ENCODE measurements at places on chromosomes 3 and 15.

DNA sequence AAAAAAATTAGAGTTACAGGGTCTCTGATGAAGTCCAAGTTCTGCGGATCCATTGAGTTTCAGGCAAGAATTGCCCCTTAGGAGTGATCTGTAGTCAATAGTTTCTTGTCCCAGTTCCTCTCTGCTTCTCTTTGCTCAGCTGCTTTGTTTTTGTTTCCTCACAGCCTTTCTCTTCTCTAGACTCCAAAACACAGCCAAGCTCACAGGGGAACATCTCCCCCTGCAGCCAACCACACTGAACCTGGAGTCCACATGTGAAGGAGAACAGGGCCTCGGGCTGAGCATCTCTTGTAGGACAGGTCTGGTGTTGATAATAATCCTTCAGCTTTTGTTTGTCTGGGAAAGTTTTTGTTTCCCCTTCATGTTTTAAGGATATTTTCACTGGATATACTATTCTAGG is 202.6 kb upstream of the ATP10A start:
- DNase-seq: no peak

GRCh38 chr3:29537889-29538609 is 257.2 kb downstream of the RBMS3 start:
- no peak for DNase-seq

DNA sequence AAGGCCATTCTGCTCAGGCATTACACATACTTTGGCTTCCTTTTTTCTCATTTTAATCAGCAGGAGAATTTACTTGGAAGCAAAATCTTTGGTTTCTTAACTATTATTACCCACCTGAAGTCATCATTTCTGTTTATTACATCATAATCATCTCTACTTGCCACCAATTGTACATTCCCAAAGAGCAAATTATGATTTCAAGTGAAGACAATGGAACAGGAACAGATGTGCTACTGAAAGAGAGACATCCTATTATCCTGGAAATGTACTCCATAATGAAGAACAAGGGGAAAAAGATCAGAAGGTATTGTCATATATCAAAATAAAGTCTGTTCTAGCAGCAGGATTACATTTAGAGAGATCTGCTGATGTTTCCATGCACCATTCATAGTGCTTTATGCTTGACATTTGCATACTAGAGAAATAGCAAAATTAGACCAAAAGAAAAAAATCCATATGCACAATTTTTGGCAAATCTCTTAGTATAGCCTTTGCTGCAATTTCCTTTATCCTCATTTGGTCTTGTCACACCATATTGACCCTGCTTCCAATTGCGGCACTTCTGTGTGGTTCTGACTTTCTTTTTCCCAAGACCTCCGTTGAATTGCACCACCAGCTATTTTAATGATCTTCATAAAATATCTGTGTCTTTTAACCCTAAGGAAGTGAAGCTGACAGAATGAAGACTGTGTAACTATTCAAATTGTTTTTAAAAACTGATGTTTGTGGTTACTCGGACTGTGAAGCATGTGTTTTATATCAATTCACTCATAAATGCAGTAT is 683.8 kb downstream of the ZNF385D start:
- no peak for DNase-seq

GRCh38 chr3:106794442-106794841 is 582.8 kb upstream of the CCDC54 start:
- DNase-seq: no peak

DNA sequence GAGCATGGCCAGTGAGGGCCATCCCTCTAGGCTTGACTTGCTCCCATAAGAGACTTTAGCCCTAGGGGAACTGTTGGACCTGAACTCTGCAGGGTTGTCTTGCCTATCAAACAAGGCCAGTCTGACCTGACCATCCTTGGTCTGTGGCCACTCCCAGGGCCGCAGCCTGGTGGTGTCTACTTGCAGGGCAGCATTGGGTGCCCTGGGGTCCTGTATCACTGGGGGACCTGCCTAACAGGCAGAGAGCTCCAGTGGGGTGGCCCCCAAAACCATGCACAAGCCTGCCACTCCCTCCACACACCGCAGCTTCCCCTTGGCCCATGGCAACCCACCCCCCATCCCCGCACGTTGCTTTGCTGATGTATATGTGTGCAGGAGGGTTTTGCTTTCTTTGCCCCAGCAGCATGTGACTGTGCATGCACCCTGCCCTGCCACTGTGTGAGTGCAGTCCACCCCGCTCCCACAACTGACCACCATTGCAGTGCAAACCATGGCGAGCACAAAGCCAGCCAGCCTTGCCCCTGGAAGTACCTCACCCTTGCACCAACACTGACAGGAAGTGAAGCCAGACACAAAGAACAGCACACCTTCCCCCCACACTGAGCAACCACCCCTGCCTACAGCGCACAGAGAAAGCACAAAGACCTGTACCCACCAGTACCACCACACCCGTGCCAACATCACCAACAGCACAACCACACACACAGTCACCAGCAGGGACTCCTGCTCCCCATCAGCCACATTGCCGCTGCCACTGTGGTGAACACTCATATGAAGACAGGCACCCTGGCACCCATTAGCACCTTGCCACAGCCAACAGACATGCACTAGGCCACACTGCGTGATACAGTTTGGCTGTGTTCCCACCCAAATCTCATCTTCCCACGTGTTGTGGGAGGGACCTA is 88.8 kb downstream of the SENP7 start:
- DNase-seq: no peak

- no peak for DNase-seq
These were observed 7.7 kb downstream of the PLD1 start for GRCh38 chr3:171802590-171802956.

DNA sequence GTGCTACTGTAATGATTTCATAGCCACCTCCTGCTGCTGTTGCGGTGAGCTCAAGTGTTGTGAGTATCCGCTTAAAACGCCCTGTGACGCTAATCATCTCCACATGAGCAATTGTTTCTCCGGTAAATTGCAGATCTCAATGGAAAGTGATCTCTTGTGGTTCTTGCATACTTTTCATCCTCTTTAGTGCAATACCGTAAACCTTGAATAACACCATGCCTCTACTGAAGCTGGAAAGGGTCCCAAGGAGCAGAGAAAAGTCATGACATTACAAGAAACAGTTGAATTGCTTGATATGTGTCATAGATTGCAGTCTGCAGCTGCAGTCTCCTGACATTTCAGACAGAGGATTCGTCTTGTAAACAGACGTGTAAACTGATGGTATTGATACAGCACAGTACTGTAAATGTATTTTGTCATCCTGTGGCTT is 6.0 kb upstream of the CEMIP start:
- no peak for DNase-seq

DNA sequence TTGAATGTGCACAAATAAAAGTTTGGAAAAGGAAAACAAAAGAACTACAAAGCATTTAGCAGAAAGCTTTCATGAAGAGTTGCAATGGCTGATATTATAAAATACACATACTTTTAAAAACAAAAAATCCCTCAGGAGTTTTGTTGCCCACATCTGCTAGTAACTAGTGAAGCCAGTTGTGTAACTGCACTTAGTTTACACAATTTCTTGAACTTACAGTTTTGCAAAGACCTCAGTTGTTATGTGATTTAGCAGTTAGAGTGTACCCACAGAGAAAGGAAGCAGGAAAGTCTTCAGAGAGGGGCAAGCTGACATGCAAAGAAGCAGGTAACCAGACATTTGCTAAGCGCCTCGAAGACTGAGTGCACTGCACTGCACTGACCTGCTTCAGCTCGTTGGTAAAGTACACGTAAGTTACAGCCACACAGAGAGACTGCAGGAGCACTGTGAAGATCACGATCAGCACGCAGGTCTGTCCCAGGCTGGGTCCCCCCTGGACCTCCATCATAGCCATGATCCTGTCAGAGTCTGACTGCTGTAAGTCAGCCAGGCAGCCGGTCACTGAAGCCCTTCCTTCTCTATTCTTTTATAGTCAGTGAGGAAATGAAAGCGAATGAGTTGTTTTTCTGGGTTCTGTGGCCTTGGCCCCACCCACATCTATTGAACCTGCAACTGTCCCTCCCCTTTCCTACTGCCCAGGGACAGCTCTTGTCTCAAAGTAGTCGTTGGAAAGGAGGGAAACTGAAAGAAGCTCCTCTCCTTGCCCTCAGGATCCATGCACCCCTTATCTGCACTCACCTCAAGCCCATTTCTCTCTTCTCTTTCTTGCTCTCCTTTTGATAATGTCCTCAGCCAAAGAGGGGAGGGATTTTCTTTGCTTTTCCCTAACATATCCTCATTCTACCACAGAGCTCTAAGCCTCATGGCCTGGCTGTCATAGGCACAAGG is at the start of gene TNFSF10:
TNFSF10 (minus strand) TSS at position 560 of the 948 bp plus-strand sequence; CDS start at position 514, 46 bp downstream.
- no peak for DNase-seq

GRCh38 chr15:79195802-79196201 is 86.7 kb upstream of the ANKRD34C start:
- DNase-seq: no peak

GRCh38 chr15:99365242-99365641 is 114.0 kb downstream of the LRRC28 start:
- no peak for DNase-seq

DNA sequence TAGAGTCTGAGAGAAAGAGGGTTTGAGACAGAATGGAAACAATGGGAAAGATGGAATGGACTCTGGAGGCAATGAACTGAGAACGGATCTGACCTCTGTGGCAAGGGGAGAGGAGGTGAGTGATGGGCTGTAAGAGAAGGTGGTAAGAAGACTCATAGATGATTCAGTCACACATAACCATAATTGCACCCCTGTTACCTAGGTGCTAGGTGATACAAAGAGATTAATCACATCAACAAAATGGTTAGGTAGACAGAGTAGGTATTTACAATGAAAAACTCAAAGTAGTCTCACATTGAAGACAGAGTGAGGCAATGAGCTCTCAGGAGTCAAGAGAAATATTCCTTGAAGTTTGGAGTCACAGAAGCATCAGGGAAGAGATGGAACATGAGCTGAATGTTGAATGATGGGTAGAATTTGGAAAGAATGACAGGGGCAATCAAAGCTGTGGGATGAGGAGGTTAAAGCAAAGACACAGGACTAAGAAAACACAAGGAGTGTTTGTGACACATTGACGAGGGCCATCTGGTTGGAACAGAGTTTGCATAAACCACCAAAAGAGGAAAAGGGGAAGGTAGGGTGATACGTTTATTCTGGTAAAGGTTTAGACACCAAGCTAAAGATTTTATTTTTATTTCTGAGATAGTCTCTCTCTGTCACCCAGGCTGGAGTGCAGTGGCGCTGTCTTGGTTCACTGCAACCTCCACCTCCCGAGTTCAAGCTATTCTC is 32.7 kb downstream of the MME start:
- DNase-seq: no peak

GRCh38 chr15:95286352-95286880 is 1044.1 kb upstream of the NR2F2 start:
- DNase-seq: no peak

GRCh38 chr3:145017959-145018358 is 1046.3 kb downstream of the DIPK2A start:
- DNase-seq: no peak

GRCh38 chr15:48643776-48644466 is 1.6 kb downstream of the FBN1 start:
- DNase-seq: no peak

GRCh38 chr3:103002425-103003176 is 567.8 kb downstream of the ZPLD1 start:
- no peak for DNase-seq

GRCh38 chr15:31325595-31326155 is 960 bp upstream of the KLF13 start:
- DNase-seq: no peak

- no peak for DNase-seq
These were observed 64.7 kb upstream of the EPHB3 start for GRCh38 chr3:184496933-184497332.

DNA sequence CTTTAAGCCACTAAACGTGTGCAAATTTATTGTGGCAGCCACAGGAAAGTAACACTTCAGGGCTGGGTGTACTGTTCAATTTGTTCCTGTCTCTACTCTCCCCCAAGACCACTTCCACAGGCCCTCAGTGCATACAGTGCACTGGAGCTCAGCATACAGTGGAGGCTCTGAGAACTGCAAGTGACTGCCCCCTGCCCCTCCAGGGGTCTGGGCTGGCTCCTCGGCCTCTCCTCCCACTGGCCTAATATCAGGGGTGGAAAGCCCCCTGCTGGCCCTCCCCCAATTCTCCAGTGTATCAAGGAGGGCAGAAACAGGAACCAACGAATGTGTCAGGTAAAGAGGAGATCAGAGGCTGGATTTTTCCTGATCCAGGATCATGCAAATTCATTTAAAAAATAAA is 19.9 kb upstream of the HEG1 start:
- no peak for DNase-seq

DNA sequence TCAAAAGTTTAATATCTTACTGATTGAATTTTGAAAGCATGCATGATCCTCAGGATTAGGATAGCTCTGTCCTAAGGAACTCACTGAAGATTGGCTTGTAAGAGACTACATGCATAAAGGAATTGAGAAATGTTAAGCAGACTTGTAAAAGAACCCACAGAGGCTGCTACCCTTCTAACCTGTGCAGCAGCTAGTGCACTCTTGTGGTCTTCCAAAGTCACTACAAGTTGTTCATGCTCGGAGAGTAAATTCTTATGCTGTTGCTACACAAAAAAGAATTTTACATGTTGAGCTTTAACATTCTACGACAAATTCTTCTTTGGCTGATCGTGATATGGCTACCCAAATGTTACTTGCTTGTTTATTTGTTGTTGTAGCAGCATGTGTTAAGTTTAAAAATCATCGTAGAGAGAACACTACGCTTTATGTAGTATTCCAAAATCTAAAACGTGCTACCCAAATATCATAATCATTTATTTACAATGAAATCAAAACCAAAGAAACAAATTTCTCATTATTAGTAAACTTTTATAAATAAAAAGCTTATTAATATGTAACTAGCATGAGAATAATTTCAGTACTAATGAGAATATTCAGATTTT is 55.0 kb downstream of the GOLIM4 start:
- DNase-seq: peak; percentile 43

GRCh38 chr3:58572013-58572633 is 5.1 kb downstream of the FAM107A start:
- no peak for DNase-seq

DNA sequence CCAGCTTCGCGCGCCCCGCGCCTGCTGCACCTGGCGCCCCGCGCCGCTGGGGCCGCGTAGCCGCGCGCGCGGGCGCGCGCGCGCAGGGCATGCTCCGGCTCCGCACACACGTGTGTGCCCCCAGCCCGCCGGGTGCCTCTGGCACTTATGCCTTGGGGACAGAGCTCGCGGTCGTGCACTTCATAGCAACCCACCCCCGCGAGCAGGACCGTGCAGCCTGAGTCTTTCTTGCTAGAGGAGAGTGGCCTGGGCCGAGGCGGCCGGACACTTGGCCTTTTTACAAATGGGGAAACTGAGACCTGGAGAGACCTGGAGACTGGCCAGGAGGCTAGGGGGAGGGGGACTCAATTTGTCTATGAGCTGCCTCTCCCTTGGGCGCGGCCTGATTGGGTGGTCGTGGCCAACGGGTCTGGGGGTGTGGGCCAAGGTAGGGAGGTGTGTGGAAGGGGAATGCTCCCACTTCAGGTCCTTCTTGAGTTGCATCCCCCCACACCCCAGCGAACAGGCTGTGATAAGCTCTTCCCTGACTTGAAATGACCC is 562 bp downstream of the NBEAL2 start:
- no peak for DNase-seq

DNA sequence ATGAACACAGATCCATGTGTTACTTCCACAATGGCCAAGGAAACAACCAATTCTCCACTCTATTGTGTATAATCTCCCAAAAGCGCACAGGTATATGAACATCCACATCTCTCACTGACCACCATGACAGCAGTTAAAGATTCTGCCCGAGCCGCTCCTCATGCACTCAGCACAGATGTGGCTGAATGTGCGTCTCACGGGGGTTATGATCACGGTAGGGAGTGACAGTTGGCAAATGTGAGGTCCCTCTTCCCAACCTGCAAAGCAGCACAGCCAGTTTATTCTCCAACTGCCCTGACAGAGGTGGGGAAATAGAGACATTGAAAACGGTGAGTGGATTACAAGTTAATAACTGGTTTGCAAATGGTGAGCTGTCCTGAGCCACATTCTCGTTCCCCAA is 17.6 kb downstream of the FOXP1 start:
- no peak for DNase-seq

Measured in AG04450 (cell line).